ENCODE measurements at places on chromosomes 11 and 22.

DNA sequence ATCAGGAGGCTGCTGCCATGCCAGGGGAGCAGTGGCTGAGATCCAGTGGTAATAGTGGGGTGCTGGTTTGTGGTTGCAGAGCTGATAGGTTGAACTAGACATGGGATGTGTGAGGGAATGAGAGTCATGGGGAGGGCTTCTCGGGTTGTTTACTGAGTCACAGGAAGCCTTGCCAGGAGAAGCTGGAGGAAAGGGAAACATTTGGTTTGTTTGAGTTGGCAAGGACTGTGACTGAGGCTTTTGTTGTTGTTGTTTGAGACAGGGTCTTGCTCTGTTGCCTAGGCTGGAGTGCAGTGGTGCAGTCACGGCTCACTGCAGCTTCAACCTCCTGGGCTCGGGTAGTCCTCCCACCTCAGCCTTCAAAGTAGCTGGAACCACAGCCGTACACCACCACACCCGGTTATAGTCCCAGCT lies 49.3 kb downstream of the CABIN1 start:
- no peak for DNase-seq

- no peak for DNase-seq
These were observed 252.2 kb upstream of the MTNR1B start for GRCh38 chr11:92717240-92717639.

DNA sequence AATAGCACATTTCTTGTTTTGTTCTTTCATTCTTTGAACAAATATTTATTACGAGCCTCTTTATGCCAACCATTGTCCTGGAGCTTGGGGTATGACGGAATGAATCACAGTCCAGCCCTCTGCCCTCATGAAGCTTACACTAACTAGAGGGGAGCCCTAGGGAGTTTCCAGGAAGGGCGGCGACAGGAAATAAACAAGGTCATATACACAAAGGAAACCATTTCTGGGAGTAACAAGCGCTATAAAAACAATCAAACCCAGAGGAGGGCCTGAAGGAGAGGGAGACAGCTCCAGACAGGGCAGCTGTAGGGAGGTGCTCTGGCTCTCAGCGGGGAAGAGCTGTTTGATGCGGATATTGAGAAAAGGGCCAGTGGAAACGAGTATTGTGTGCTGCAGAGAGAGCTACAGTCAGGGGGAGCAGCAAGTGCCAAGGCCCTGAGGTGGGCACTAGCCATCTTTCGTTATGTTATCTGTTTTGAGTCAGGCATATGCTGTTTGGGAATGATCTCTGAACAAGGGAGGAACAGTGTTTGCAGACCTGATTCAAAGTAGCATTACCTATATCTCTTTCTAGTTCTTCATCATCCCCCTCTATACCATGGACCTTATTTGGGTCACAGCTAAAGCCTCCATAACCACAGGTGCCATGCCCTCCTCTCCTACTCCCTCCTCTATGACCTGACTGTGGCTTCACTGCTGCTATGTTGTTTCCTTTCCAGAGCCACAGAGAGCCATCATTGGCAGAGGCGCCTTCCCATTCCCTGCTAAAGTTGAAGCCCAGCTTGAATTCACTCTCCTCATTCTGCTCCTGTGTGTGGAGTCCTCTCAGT lies 15.3 kb upstream of the ZBTB16 start:
- no peak for DNase-seq

DNA sequence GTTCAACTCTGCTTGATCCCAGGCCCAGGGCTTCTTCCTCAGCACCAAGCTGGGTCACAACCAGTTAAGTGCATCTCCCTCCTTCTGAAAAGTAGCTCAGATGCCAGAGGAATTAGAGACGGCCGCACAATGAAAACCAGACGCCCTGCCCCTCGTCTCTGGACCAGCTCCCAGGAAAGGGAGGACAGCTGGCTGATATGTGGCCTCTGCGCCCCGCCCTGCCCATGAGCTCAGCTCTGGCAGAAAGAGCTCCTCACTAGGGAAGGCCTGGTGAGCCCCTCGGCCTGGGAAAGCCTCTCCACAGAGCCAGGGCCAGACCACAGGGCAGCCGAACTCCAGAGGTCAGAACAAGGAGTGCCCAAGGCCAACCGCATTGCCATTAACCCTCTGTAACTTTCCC lies 18.1 kb upstream of the SCGB1A1 start:
- DNase-seq = no peak

GRCh38 chr11:124846070-124846673 lies 19.1 kb upstream of the ROBO3 start:
- DNase-seq = no peak

DNA sequence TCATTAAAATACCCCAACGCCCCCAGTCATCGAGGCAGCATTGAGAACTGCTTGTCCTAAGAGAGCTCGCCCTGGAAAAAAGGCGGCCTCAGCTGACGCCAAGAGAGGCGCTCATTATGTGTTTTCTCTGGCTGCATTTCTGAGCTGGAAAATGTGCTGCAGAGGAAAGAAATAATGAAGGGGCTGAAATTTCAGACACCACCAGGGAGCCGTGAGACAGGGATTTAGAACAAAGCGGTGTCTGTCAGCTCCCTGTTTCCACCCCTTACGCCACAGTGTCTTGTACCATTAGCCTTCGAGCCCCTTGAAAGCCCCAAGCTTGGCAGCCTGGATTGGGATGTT lies 14.4 kb downstream of the USH1C start:
- DNase-seq = no peak

- DNase-seq = no peak
These were observed 377.1 kb downstream of the DCDC1 start for GRCh38 chr11:30992513-30992849.

DNA sequence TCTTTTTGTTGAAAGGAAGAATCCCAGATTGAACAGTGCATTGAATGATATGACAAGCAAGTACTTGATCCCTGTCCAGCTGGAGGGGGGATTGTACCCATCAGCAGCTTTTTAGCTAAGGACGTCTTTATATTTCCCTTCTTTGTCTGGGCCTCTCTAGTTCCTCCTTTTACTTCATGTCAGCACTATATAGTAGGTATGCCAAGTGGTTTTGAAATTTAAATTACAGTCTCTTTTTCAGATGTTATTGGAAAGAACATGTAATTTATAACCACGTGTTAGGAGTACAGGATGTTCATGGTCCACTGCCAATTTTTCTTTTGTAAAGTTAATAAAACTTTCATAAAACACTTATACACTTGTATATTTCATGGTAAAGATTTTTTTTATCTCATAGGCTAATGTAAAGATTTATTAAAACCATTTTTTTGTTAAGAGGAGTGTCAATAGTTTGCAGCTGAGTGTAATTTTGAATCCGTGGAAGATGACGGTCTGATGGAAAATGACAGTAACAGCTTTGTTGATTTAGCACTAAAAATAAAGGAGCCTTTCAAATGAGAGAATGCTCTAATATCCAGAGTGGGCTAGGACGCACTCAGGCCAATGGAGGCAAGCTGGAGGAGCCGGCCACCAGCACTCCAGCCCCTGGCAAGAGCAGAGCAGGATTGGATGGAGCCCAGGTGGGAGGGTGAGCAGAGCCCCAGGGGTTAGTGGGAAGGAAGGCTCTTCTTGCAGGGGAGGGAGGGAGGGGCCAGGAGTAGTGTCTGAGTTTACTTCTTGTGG lies 488.3 kb downstream of the INSC start:
- DNase-seq = peak; percentile 32

DNA sequence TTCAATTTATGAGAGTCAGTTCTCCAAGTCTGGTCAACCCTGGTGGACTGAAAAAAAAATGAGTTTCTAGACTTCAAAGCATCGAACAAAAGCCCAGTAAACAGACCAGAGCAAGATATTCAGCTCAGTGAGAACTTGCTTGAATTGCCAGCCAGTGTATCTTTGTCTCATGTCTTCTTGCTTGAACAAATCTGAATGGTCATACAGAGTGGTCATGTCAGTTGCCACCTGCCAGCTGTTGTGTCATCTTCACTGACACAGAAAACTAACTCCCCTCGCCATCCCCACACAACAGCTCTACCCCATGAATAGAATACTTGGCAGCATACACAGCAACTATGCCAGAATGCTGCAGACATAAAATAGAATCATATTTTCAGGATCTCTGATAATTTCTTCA lies 27.5 kb upstream of the CALCB start:
- DNase-seq = no peak

GRCh38 chr11:113341388-113342165 lies 27.2 kb downstream of the TTC12 start:
- DNase-seq = no peak

GRCh38 chr11:109512249-109512648 lies 90.3 kb downstream of the C11orf87 start:
- no peak for DNase-seq

GRCh38 chr11:64284962-64285884 lies at the start of gene GPR137:
GPR137 (plus strand) TSS chr11:64285848; CDS start chr11:64286525, 677 bp downstream.
- peak; percentile 74 for DNase-seq

- DNase-seq = no peak
These were observed 4.4 kb downstream of the TRIOBP start for GRCh38 chr22:37701141-37701786.

GRCh38 chr11:120707098-120707497 lies 195.6 kb downstream of the GRIK4 start:
- DNase-seq = no peak

- no peak for DNase-seq
These were observed 6.2 kb downstream of the TBX1 start for GRCh38 chr22:19766511-19767426.

DNA sequence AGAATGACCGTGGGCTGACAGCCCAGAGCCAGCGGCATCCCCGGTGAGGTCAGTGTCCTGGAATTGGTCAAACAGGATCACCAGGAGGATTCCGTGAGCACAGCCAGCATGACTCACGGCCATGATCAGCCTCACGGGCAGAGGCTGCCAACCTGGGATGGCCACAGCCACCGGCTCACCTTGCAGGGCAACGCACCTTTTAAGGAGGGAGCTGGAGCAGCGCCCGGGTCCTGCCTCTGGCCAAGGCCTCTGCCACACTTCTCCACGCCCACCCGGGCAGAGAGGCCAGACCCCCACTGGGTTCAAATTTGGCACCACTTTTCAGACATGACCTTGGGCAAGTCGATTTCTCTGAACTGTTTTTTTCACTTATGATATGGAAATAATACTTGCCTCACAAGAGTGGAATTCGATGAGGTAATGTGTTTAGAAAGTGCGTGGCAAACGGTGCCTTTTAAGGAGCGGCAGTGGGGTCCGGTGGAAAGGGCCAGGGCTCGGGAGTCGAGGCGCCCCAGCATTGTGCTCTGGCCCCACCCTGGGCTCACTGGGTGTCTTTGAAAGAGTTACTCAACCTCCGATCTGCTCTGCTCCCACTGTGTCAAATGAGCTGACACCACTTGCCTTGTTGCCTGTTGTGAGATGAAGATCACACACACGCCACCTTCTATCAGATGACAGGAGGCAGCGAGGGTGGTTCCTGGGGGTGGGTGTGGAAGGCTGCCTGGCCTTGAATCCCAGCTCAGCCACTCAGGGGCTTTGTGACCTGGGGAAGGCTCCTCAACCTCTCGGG lies 16.0 kb downstream of the TXN2 start:
- no peak for DNase-seq

GRCh38 chr11:122439866-122440810 lies 215.4 kb upstream of the UBASH3B start:
- peak; percentile 65 for DNase-seq

DNA sequence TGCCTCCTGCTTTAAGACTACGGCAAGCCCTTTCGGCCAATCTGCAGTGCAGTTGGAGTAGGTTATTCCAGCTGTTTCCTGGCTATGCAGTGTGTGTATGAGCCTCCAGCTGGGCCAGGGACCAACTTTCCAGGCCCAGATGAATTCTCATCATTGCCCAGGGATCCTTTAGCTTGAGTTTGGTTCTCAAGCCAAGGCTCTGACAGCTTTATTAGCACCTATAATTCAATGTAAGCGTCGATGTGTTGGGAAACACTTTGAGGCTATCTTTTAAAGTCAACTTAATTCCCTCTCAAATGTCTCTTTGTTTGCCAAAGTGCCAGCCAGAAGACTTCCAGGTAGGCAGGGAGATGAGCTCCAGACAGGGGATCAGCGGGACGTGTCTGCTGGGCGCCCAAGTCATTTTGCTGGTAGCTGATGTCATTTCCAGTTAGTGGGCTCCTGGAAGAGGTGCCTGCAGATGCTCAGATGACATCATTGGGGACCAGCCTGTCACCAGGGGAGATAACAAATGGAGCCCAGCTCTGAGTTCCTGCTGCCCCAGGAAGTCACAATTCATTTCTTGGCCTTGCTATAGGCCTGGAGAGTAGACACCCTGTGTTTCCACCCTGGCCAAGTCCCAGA lies 520.4 kb downstream of the SOX6 start:
- DNase-seq = no peak

DNA sequence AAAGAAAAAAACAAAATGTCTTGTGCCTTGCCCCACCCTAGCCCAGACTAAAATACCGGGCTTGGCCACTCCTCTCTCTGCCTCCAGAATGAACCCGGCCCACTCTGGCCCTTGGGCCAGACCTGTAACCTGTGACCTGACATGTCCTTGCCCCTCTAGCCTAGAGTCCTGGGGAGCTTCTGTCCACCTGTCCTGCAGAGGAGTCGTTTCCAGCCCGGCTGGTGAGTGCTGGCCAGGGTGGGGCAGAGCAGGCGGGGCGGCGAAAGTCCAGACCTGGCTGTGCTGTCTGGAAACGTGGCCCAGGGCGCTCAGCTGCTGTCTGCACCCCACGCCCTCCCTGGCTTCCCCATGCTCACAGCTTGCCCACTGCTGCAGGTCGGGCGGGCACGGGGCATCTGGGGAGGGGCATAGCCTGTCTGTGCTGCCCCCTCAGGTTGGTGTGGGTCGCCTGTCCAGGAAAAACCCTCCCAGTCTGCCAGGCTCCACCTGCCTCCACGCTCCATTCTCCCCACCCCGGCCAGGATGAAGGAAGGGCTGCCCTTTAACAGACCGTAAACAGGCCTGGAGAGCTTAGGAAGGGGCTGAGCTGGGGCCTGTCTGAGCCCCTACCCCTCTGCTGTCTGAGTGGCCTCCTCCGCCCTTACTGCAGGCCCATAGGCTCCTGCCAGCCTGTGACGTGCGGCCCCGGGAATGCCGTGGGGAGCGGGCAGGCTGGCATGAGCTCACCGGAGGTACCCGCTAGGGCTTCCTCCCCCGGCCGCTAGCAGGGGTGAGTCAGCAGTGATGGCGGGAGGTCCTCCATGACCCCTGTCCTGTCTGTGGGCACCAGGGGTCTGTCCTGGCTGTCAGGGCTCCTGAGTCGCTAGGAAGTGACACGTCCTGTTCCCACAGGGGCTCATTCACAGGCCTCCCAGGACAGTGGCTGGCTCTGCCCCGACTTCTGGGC lies 1.9 kb downstream of the CD151 start:
- no peak for DNase-seq

GRCh38 chr11:9884601-9885000 lies 220.7 kb downstream of the SWAP70 start:
- no peak for DNase-seq

- no peak for DNase-seq
These were observed 25.1 kb downstream of the RPL27A start for GRCh38 chr11:8707541-8708191.

Data from NCI-H1105 (cell line).